ENCODE measurements at places on chromosomes 16 and 17.

- no peak for DNase-seq
Observed at GRCh38 chr16:64470916-64471315, 650.9 kb downstream of the CDH11 start.

DNA sequence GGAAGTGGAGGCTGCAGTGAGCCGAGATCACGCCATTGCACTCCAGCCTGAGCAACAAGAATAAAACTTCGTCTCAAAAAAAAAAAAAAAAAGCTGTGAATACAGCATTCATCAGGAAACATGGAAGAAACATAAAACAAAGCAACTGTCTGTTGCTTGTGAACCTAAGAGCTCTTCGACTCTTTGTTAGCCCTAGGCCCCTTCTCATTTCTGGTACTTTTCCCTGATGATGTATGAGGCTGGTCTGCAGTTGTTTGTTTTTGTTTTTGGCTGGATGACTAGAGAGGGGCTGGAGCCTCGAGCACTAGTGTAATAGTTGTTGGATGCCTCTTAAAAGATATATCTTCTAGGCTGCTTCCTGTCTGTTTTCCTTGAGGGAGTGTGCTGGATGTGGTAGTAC, 113.5 kb downstream of the MAP2K6 start:
- DNase-seq, result no peak

DNA sequence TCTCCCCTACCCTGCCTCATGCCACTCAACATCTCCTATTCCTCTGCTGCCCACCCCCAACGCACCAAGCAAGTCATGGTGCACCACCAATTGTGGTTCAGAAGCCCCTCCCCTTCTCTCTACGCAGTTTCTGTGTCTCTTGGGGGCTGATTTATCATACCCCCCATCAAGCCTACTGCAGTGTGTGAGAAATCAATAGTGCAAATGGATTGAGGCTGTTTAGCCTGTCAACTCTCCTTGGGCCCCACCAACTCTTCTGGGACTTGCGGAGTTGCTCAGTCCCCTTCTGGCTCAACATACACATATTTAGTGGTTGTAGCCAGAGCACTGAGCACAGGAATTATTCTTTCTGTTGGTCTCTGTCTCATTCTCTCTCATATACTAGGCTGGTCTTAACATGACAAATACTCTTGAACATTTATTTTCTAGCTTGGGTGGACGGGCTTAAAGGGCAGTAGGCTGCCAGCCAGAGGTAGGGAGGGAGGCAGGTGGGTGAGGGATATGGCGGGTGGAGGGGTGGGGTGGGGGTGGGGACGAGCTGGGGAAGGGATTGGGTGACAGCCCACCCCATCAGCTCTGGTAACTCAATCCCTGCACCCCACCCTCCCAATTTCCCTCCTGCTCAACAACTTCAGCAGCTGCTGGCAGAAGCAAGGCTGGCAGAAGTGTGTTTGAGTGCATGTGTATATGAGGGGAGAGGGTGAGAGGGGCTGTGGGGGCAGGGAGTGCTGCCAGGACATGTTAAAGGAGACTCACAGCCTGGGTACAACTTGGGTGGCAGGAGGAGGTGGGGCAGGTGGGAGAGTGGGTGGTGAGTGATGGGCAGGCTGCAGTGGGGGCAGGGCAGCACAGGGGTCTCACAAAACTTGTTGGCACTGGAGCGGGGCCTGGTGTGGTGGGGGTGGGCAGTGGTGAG, 4.9 kb downstream of the RARA start:
- DNase-seq, result no peak

GRCh38 chr16:27627136-27627535, 77.2 kb downstream of the KATNIP start:
- no peak for DNase-seq

GRCh38 chr16:25264597-25264996, 7.0 kb upstream of the ZKSCAN2 start:
- DNase-seq, result no peak

- DNase-seq, result no peak
Observed at GRCh38 chr17:17813055-17813724, 23.6 kb downstream of the SREBF1 start.

- no peak for DNase-seq
Observed at GRCh38 chr16:84641643-84642358, 6.5 kb upstream of the KLHL36 start.

Measured in NK-92 treated with Interleukin-12 subunit alpha and Interleukin-12 subunit beta, amount 100 ng/mL, for 24 hours (cell line).